Pancreas (tissue), 10 donors: ENCODE measurements at places on chromosomes 11 and 22. TPM values are rescaled to one million over a fixed set of nuclear protein-coding genes. Genes with fewer than 3 reads are reported as not detected.
A peak's percentile ranks its signal among the peaks of the same experiment; 100 is the strongest.

The SEC14L6 gene
- total RNA-seq, result 3.9 TPM

The ASRGL1 gene
- total RNA-seq, result 11.2 TPM

The SCUBE2 gene
- total RNA-seq, result 24.9 TPM

DNA sequence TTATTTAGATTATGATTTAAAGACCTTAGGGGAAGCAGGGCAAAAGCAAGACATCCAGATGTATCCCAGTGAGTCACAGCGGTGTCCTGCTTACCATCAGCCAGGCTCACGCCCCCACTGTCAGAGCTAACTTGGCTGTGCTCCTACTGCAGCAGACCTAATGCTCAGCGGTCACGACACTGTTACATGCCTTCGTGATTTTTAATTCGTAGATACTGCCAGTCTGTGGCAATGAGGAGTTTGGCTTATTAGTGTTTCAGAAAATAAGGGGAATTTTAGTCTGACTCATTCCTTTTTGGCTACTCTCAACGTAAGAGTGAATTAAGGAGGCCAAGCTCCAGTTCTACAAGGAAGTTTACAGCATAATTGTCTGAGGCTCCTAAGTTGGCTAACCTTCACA, 22.7 kb downstream of the EFCAB6 start:
- H3K4me3 ChIP-seq, result no peak overlapping the region
- no peaks in the 10 kb centered on the region for H3K36me3 ChIP-seq
- peak; percentile 35 for DNase-seq
- H3K4me1 ChIP-seq, result no peaks in the 10 kb centered on the region
- no peak overlapping the region for H3K27ac ChIP-seq

GRCh38 chr11:125587480-125587879, 5.2 kb upstream of the STT3A start:
- H3K27me3 ChIP-seq, result no peaks in the 10 kb centered on the region
- no peak overlapping the region for H3K27ac ChIP-seq
- H3K4me1 ChIP-seq, result peaks cover 3% of the 10 kb centered on the region

- H3K27me3 ChIP-seq, result no peaks in the 10 kb centered on the region
- H3K36me3 ChIP-seq, result no peaks in the 10 kb centered on the region
- no peak overlapping the region for H3K27ac ChIP-seq
- no peaks in the 10 kb centered on the region for H3K4me1 ChIP-seq
- no peak overlapping the region for H3K4me3 ChIP-seq
These were observed 66.4 kb downstream of the SMCO4 start for GRCh38 chr11:93476796-93477195.

DNA sequence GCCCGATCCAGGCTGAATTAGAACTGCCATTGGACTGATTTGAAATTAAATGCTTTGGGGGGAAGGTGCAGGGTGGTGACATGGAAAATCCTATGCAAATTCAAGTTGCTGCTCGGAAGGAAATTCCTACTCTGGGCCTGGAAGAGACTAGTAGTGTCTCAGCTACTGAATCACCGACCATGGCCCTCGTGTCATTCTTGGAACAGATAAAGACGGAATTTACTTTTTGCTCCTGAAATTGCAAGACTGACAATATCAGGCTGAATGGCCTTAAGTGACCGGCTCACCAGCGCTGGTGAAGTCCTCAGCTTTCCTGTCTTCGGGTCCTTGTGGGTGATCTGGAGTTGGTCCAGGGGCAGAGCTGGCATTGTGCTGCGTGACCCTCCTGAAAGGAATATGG, 6.1 kb downstream of the ASCC2 start:
- no peaks in the 10 kb centered on the region for H3K27me3 ChIP-seq
- no peaks in the 10 kb centered on the region for H3K36me3 ChIP-seq
- H3K4me1 ChIP-seq, result peaks cover 2% of the 10 kb centered on the region
- DNase-seq, result no peak

- H3K27ac ChIP-seq, result no peak overlapping the region
- H3K27me3 ChIP-seq, result peaks cover 18% of the 10 kb centered on the region
- no peak for DNase-seq
- peaks cover 6% of the 10 kb centered on the region for H3K4me1 ChIP-seq
- no peaks in the 10 kb centered on the region for H3K36me3 ChIP-seq
These were observed 689 bp downstream of the RAB39A start for GRCh38 chr11:107928767-107929507.

GRCh38 chr11:75654314-75654713, 14.5 kb downstream of the MAP6 start:
- DNase-seq, result no peak
- H3K27ac ChIP-seq, result no peak overlapping the region
- H3K4me1 ChIP-seq, result no peaks in the 10 kb centered on the region
- H3K36me3 ChIP-seq, result no peaks in the 10 kb centered on the region
- no peaks in the 10 kb centered on the region for H3K27me3 ChIP-seq

DNA sequence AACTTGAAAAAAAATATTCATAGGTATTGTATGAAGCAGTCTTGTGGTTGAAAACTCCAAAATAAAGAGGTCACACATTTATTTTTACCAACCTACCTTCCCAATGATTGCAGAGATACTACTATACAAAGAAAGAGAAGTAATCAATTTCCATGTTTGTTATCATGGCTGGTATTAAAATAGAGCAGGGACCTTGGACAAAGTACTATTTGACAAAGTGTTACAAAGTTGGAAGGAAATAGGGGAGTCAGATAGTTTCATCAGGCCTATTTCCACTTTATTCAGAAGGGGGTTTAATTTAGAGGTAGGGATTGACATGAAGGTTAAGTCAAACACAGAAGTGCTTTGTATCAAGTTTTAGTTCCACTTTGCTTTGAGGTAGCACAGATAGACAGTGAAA, 34.4 kb upstream of the KIRREL3 start:
- DNase-seq, result no peak
- no peak overlapping the region for H3K27ac ChIP-seq
- no peaks in the 10 kb centered on the region for H3K36me3 ChIP-seq
- H3K4me3 ChIP-seq, result no peak overlapping the region
- no peaks in the 10 kb centered on the region for H3K27me3 ChIP-seq
